ENCODE measurements at places on chromosomes 6 and 20. TPM values are rescaled to one million over a fixed set of nuclear protein-coding genes. Genes with fewer than 3 reads are reported as not detected.

DDX43 gene
- polyA plus RNA-seq, result 0.62 TPM

MAP3K4 gene
- 37.1 TPM for polyA plus RNA-seq

GRM1 gene
- polyA plus RNA-seq, result 0.11 TPM

FRK gene
- polyA plus RNA-seq, result 4.9 TPM

KCNK16 gene
- not detected for polyA plus RNA-seq

RHAG gene
- polyA plus RNA-seq, result 0.56 TPM

SEMG2 gene
- polyA plus RNA-seq, result not detected

FOXA2 gene
- 0.06 TPM for polyA plus RNA-seq

Measured in renal cortex interstitium (tissue), 15 donors.